NCI-H146 (cell line): ENCODE measurements at places on chromosomes 13 and 19.

DNA sequence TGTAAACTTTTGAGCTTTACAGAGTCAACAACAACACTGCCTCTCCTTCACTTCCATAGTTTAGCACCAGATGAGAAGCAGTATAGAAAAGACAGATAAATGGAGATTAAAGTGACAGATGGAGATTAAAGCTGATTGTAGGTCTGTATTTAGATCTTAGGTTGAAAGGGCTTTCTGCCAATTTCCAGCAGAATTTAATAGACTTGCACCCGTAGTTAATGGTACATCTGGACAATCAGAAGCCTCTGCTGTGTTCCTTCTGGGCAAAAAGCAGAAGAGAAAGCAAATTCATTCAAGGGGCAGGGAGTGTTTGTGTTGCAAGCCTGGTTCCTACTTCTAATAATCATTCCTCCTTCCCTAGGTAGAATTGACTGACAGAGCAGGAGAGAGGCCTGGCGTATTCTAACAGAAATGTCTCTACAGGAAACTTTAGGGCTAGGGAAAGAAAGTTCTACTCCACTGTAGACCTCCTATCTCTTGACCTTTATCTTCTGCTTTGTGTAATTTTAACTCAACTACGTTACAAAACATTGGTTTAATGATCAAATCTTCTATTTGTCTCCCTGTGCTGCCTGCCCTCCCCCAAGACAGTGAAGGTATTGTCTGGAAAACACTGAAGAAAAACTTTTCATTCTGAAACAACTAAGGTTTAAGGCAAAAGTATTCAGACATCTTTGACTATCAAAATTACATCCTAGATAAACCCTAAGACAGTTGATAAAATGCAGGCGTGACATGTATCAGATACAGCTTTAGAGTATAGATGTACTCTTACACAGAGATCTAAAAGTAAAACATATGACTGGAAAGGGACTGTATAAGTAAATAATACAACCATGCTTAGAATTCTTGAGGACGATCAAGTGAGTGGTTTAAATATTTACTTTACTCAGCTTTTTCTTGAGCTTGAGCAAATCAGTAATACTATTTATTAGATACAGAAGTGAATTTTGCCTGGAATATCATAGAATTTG, 44.4 kb downstream of the GPC6 start:
- peak; percentile 61 for DNase-seq

GRCh38 chr13:64090311-64090710, 2674.7 kb upstream of the PCDH20 start:
- no peak for DNase-seq

- DNase-seq, result no peak
Observed at GRCh38 chr19:10769533-10770491, 51.9 kb downstream of the DNM2 start.

- DNase-seq, result peak; percentile 3
Observed at GRCh38 chr13:46728777-46729176, 68.2 kb downstream of the ESD start.

DNA sequence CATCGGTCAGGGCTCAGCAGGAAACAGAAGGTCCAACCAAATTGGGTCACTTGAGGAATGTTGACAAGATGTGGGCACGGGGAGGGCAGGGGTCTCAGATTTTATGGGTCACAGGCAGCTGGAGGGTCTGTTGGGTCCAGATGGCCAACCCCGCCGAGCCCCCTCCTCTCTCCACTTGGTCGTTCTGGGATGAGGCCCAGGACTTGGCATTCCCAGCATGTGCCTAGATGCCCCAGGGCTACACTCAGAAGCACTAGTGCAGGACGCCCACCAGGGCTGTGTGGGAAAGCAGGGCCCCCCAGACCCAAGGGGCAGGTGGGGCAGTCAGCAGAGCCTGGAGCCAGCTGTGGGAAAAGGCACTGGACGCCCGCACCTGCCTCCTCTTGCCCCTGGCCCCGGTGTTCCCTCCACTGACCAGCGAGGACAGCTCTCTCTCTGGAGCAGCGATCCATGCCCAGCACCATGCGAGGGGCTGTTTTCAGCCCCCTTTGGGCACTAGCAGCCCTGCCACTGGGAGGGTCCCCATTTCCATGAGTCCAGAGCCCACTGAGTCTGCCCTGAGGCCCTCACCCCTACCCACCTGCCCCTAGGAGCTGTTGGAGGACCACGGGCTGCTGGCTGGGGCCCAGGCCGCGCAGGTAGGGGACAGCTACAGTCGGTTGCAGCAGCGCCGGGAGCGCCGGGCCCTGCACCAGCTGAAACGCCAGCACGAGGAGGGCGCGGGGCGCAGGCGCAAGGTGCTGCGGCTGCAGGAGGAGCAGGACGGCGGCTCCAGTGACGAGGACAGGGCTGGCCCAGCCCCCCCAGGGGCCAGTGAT, 26.0 kb downstream of the DHX34 start:
- DNase-seq, result no peak

DNA sequence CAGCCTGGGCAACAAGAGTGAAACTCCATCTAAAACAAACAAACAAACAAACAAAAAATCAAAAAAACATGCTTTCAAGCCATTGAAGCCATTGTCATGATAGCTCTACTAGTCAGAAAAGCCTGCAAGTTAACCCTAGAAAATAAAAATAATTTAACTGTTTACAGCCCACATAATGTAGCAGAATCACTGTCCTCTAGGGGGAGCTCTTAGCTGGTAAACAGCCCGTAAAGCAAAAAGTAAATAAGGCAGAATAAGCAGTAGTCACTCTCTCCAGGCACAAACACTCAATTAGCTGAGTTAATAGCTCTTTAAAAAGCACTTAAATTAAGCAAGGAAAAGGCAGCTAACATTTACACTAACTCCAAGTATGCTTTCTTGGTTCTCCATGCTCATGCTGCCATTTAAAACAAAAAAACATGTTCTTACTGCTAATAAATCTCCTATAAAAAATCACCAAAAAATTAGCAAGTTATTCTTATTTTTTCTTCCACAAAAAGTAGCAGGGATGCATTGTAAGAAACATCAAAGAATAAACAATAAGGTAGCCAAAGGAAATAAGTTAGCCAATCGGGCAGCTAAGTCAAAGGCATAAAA, 11.3 kb downstream of the LILRB4 start:
- peak; percentile 9 for DNase-seq

- DNase-seq, result no peak
Observed at GRCh38 chr13:40164133-40164532, 502.3 kb downstream of the FOXO1 start.

- no peak for DNase-seq
Observed at GRCh38 chr19:3518255-3518654, 12.1 kb downstream of the FZR1 start.

DNA sequence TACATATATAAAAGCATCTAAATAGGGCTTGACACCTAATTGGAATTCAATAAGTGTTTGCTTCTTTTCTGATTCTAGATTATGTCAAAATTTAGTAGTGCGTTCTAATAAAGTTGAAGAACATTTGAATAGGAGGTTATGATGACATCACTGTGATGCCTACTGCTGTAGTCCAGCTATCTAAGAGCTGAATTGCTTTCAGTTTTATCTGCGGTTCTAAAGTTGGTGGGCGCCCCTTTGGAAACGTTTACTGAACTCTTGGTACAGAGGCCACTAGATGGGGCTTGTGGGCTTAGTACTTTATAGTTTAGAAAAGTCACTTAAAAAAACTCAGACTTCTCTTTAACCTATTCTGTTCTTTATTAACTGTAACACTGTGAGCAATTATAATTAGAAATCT, 776.9 kb downstream of the GPC5 start:
- DNase-seq, result peak; percentile 63

DNA sequence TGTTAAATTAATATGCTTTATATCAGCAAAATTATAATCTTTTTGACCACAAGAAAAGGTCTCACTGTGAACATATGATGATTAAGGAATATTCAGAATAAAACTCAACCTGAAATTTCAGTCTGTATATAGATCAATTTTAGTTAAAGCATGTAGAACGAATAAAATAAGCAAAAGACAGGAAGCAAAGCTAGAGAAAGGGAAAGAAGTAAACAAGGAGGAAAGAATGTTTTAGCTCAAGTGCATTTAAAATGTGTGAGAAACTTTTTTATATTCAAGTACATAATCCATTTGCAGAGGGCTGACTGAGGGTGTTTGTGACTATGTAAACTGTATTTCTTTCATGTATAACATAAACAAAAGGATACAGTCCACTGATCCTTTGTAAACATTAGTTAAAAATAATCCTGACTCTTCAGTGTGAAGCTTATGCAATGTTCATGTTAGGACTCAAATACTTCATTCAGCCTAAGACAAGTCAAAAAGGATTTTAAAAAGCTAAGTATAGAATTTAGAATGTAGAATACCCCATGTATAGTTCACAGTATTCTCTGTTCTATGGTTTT, 472.1 kb downstream of the DIAPH3 start:
- DNase-seq, result no peak

DNA sequence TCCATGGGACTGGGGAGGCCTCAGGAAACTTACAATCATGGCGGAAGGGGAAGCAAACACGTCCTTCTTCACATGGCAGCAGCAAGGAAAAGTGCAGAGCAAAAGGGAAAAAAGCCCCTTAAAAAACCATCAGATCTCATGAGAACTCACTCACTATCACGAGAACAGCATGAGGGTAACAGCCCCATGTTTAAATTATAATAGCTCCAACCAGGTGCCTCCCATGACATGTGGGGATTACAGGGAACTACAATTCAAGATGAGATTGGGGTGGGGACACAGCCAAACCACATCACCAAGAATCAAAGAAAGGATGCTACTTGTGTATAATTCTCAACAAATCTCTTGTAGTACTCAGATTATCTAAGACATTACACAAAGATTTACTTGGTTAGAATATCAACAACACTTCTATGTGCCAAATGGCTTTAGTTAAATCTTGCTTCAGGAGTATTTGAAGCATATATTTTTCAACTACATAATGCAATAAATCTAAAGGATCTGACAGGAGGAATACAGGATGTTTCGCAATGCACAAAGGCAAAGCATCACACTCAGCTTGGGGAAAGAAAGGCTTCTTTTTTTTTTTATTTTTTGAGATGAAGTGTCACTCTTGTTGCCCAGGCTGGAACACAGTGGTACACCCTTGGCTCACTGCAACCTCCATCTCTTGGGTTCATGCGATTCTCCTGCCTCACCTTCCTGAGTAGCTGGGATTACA, 180.0 kb downstream of the LHFPL6 start:
- no peak for DNase-seq

- no peak for DNase-seq
Observed at GRCh38 chr13:112171570-112171965, 104.6 kb downstream of the SOX1 start.

- DNase-seq, result no peak
Observed at GRCh38 chr13:46633416-46633815, 80.4 kb downstream of the LRCH1 start.

DNA sequence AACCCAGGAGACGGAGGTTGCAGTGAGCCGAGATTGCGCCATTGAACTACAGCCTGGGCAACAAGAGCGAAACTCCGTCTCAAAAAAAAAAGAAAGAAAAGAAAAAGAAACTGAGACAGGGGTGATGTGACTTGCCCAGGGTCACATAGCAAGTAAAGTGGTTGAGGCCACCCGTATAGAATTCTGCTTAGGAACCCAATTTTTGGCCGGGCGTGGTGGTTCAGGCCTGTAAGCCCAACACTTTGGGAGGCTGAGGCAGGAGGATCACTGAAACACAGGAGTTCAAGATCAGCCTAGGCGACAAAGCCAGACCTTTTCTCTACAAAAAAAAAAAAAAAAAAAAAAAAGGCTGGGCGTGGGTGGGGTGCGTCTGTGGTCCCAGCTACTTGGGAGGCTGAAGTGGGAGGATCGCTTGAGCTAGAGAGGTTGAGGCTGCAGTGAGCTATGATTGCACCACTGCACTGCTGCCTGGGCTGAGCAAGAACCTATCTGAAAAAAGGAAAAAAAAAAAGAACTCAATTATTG, 1.3 kb downstream of the SNRPA start:
- no peak for DNase-seq

- no peak for DNase-seq
Observed at GRCh38 chr19:10620786-10621185, 4.6 kb upstream of the SLC44A2 start.

DNA sequence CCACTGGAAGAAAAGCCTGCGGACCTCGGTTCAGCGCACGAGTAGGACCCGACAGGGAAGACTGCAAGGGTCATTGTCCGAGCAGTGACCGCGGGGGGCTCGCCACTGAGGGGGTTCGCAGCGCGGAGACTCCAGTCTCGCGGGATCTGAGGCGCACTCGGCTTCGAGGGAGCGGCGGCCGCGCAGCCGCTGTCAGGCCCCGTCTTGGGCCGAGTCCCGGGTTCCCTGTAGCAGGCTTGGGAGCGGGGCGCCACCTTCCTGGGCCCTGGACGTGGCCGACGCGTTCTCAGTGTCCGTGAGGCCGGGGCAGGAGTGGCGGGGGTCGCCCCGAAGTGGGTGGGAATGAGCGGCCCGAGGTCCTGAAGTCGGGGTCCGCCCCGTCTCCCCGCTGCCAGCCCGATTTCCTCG, 474 bp upstream of the FAM174C start:
- no peak for DNase-seq

DNA sequence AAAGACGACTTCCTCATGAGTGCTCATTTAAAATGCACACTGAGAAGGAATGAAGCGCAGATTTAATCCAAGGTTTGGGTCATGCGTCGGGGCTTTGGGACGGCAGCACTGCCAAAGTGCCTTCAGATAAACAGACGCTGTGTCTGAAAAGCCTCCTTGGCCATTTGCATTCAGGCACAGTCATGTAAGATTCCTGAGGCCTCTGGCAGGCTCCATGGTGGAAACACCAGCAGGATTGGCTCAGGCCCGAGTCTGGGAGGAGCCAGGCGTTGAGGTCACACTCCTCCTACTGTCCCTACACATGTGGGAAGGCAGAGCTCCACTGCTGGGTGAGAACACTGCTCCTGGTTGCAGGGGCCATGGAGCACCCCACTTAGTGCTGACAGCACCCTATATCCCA, 113.3 kb upstream of the KL start:
- DNase-seq, result no peak

GRCh38 chr13:39858794-39859193, 203.3 kb downstream of the COG6 start:
- DNase-seq, result no peak

DNA sequence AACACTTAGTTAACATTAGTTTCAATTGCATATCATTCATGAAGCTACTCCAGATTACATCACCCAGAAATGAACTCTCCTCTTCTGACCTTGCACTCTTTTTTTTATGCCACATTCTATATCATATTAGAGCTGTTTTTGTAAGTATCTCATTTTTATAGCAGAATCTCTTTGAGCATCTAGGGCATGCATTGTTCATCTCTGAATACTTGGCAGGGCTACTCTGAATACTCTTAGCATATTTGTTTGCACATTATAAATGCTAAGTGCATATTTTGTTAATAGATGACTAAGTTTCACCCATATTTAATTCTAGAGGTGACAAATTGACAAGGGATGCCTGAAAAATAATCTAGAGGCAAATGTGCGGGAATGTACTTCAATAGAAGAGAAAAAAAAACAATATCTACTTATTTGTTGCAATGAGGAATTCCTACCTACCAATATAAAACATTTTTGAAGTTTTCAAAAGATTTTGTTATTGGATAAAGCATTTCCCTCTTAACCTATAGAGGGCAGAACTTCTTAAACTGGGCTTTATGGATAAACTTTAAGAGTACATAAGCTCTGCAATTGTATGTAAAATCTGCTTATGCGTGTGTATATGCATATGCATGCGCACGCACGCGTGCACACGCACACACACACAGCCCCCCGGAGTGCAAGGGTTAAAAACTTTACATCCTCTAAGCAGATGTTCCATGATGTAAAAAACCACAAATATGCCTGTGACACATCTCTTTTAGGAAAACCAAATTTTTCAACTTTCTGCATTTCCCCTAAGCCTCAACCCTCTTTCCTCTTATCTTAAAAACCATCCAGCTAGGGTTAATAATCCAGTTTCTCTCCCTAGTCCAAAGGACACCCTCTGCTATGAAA, 73.0 kb upstream of the OXGR1 start:
- no peak for DNase-seq

- no peak for DNase-seq
Observed at GRCh38 chr13:35856084-35856483, 275.1 kb downstream of the DCLK1 start.
